ENCODE measurements at places on chromosomes 2 and 18.

GRCh38 chr2:70923378-70924015 is 12.2 kb upstream of the ATP6V1B1 start:
- DNase-seq: no peak

GRCh38 chr2:226622484-226622883 is 177.1 kb downstream of the IRS1 start:
- no peak for DNase-seq

- DNase-seq: no peak
Observed at GRCh38 chr2:177812713-177813396, 259.7 kb downstream of the PDE11A start.

DNA sequence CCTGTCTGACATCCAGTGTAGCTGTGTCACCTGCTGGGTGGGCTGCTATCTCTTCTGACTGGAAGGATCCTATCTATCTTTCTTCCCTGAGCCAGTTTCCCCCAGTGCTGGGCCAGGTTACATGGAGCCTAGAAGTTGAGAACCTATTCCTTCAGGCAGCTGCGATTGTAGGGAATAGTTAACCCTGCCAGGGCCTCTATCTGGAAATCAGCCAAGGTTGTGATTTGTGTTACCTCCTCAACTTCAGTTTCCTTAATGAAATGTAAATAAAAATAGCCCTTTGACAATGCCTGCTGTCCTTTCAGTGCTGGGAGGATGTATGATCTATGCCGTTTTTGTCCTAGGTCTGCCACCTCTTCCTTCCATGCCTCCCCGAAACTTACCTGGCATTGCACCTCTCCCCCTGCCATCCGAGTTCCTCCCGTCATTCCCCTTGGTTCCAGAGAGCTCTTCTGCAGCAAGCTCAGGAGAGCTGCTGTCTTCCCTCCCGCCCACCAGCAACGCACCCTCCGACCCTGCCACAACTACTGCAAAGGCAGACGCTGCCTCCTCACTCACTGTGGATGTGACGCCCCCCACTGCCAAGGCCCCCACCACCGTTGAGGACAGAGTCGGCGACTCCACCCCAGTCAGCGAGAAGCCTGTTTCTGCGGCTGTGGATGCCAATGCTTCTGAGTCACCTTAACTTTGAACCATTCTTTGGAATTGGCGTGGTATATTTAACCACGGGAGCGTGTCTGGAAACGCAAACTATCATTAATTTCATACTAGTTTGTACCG is 36.6 kb downstream of the GORASP2 start:
- DNase-seq: no peak

DNA sequence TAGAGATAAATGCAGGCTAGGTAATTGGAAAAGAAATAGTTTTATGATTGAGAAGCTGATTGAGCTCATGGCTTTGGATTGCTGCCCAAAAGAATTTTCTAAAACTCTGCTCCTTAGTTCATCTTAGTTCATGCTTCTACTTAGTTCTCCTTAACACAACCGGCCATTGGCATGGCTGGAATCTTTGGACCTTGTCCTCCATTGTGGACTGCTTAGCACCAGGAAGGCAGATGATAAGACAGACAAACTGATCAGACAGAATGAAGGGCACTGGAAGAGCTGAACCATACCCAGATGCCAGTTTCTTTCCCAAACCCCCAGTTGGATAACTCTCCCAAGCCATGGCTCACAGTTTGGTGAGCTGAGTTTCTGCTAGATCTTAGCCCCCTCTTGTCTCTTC is 36.3 kb upstream of the NABP1 start:
- DNase-seq: no peak

DNA sequence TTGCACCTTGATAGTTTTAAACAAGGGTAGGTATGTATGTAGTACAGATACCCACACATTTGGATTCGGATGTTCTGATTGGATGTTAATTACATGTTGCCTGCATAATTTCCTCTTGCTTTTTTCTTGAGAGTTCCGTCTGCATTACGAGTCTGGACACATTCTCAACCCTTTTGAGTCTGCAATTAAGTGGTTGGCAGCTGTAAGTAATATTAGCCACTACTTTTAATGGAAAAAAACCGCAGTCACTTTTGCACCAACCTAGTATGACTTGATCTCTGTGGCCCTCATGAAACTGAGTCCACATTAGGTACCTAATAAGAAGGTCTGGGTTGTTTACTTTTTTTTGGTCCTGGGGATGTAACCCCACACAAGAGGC is 217.3 kb downstream of the VAPA start:
- no peak for DNase-seq

DNA sequence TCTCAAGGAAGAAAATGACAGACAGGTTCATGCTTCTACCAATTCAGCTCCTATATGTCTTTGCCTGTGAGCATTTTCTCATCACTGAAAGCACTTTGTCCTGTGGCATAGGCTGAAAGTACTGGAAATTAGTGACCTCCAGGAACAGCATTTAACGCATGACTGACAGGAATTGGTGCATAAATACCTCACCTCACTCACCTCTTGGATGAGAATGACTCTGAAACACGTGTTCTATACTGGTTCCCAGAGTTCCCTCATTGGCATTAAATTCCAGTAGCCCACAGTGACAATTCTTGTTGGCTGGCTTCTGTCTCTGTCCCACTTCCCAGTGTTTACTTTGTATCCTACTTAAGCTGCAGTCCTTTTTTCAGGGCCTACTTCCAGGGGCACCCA is 83.4 kb upstream of the MAPRE2 start:
- DNase-seq: no peak

DNA sequence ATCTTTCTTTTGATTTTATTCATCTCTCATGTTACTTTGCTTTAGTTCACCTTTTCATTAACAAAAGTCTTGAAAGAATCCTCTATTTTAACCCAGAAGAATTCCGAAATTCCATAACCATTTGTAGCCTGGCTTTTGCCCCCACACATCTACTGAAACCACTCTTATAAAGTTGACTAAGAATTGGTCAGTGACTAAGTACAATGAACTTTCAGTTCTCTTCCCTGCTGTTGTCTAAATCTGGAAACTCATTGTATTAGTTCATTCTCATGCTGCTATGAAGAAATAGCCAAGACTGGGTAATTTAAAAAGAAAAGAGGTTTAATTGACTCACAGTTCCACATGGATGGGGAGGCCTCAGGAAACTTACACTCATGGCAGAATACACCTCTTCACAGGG is 49.9 kb upstream of the PNPT1 start:
- DNase-seq: peak; percentile 21

DNA sequence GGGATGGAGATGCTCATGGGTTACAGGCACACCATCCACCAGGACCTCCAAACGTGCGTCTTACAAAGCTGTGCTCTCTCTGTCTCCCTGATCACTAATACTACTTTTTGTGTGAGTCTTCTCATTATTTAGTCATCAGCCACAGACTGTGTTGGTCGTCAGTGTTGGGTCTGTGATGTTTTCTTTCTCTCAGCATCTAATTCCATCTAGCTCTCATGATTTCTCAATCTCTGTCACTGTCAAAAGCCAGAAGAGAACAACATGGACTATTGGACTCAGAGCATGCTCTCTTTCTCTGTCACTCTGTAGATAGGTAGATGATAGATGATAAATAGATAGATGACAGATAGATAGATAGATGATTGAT is 6.0 kb upstream of the ARL4C start:
- DNase-seq: peak; percentile 30

DNA sequence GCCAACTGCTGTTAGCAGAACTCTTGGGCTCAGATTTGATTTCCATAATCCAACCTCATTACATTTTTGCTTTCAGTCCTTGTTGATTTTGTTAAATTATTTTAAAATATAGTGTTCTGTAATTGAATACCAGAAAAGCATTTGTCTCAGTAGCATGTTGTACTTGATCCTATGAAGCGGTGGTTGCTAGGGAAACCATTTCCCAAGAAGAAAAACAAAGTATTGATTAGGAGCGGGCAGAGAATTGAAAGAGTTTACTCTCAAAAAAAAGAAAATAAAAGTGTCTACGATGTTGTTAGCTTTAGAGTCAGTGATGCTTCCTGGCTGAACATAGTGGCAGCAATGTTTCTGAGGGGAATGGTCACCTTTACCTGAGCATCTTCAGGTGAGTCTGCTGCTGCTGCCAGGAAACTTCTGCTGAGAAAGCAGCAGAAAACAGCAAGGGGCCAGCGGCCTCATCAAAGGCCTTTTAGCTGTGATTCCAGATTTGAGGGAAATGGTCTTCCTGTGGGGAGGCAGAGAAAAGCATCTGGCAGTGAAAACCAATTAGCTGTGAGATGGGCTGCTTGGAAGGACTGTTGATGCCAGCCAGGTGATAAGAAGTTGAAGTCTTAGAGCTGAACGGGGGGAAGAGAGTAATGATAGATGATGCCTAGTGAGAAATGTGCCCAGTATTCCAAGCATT is 37.1 kb downstream of the CRIM1 start:
- no peak for DNase-seq

DNA sequence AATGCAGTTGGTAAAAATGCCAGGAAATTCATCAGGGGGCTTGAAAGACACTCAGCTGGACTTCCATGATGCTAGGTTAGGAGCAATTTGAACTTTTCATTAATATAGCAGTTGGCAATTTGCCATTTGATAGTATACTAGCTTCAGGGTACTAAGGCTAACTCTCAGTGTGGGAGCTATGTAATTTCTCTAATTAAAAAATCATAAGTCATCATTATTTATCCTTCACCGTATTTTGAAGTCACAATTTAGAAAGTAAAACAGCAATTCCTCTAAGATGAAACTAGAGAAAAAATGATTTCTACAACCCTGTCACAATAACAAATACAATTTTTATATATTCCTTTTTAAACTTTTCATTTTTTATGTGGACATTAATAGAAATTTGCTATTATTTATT is 190.8 kb downstream of the GPD2 start:
- DNase-seq: no peak

DNA sequence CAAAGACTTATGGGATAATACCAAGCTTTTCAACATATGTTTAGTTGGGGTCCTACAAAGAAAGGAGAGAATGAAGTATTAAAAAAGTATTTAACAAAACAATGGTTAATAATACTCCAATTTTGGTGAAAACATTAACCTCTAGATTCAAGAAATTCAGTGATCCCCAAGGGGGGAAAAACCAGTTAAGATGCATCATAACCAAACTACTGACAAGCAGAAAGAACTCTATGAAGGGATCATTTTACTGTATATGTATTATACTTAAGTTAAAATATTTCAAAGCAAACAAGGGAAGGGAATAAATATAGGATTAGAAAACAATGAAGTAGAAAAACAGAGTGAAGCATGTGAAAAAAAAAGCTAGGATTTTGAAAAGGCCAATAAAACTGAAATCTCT is 8.7 kb downstream of the CNRIP1 start:
- no peak for DNase-seq

DNA sequence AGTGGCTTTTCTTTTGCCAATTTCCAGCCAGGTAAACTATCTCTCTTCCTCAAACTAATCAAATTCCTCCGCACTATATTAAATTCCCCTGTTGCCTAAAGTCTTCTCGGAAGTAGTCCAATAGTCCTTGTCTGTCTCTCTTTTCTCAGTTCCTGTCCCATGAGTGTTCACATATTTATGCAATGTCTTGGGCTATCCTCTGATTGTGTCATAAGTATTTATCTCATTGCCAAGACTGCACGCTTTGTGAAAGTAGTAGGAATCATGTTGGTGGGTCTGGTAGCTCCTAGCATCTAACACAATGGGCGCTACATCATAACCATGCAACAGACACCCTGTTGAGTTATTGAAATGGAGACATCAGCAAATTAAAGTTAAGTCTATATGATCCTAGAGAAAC is 59.9 kb upstream of the POU3F3 start:
- peak; percentile 29 for DNase-seq

DNA sequence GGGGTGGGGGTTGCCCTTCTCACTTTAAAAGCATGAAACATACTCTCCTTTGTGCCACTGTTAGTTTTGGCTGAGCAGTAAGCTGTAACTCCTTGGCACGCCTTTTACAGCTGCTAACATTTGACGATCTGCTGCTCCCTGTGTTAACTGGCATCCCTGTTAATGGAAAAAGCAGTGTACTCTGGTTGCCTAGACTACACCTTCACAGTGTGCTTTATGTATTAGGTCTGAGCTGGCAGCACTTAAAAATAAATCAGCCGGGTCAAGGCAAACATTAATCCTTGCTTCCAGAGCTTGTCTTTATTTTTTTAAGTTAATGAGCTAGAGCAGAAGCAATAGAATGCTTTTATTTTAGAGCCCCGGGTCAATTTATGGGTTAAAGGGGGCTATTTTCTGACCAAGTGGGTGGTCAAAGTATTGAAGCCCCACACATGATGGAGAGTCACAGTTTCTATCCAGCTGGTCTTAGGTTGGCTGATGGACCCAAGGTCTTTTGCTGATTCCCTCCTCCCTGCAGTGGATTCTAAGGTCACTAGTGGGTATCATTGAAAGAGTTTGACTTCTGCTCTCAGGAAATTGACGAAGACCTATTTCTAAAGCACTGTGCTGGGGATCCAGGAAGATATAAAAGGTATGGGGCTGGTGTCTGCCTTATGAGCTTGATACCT is 54.5 kb downstream of the CFAP221 start:
- DNase-seq: no peak

DNA sequence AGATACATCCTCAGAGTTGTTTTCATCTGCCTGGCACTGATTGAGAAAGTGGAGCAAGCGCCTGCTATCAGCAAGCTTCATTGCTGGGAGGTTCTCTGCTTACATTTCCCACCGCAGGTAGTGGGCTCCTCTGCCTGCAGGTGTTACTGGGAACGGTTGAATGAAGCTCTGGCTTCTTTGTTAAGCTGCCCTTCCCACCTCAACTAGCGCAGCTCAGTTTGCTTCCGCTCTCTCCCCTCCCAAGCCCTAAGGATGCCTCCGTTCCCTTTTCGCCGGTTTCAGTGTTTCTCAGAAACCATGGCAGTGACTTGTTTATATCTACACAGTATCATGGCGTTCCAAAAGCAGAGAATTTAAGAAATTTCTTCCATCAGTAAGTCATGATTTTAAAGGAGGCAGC is 72.2 kb upstream of the B3GNT7 start:
- DNase-seq: no peak

DNA sequence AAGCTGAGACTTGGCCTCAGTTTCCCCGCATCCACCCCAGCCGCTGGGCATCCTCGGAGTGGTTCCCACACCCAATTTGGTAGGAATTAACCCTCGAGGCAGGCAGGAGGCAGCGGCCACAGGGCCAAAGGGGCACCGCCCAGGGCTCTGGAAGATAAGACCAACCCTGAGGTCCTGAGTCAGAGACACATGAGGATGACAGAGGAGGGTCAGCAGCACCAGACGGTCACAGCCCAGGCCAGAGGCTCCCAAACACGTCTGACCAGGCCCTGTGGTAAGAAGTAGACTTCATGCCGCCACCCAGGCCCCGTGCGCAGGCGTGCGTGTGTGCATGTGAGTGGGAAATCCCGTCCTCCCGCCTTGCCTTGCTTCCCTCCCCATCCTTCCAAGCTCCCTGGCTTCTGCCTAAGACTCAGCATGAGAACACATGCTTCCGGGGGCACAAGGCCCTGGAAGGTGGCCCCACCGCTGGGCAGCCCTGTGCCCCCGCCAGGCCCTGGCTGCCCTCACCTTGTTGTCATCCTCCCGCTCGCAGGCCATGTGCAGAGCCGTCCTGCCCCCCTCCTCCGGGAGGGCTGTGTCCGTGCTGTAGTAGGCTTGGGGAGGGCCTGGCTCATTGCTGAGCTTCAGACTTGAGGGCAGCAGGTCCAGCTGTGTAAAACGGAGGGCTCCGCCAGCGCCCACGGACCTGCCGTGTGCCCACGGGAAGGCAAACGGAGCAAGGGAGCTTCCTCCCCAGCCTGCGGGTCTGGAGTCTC is 46.3 kb downstream of the ANKMY1 start:
- DNase-seq: no peak

- DNase-seq: no peak
Observed at GRCh38 chr2:173300458-173300857, 54.2 kb upstream of the CDCA7 start.
